ENCODE measurements at places on chromosomes 6 and 20.

DNA sequence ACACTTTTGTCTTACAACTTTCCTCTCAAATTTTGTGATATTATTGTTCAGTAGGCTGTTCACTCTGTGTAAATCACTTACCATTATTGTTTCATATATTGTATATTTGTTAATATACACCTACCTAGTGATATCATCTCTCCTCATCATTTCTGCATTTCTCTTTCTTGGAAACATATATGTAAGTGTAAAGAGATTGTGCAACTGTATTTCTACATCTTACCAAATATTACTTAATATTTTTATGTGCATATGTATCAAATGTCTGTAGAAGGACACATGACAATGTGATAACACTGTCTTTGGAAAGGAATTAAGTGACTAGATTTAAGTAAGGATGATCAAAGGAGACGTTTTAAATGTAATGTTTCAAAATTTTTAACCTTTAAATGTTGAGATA lies 30.2 kb downstream of the ZNF322 start:
- DNase-seq: no peak

DNA sequence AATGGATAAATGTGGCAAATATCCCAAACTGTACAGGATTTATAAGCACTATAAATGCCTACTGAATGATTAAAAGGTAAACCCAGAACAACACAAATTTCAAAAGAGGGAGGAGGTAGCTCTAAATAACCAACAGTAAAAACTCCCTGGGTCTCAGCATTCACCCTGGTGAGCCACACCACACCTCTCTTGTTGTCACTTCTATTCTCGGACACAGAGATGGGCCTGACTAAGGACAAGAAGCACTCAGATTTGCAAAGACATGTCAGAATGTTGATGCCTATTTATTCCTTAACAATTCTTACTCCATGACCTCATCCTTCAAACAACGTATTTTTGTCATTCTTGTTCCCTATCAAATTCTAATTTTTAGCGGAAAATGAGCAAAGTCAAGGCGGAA lies 14.7 kb downstream of the TNFRSF21 start:
- no peak for DNase-seq

- no peak for DNase-seq
These were observed 25.3 kb upstream of the GPR63 start for GRCh38 chr6:96862560-96862959.

- DNase-seq: no peak
These were observed 285.5 kb downstream of the KIF16B start for GRCh38 chr20:16287776-16288175.

- DNase-seq: no peak
These were observed 83.8 kb downstream of the SASH1 start for GRCh38 chr6:148426317-148426977.

DNA sequence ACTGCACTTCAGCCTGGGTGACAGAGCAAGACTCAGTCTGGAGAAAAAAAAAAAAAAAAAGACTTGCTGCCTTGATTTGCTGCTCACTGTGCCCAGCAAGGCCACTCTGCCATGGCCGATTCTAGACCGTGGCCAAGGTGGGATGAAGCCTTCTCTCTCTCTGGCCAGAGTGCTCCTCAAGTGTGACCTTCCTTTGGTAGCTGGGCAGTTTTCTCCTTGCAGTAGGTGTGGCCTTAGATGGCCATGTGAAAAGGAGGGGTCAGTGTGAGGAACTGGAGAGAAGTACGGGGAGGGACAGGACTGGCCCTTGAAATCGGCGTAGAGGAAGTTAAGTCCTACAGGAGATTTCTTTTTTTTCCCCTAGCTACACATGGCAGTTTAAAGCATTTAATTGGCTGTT lies 272.0 kb downstream of the ARID1B start:
- no peak for DNase-seq

- no peak for DNase-seq
These were observed 47.0 kb downstream of the DLL1 start for GRCh38 chr6:170243791-170244291.

DNA sequence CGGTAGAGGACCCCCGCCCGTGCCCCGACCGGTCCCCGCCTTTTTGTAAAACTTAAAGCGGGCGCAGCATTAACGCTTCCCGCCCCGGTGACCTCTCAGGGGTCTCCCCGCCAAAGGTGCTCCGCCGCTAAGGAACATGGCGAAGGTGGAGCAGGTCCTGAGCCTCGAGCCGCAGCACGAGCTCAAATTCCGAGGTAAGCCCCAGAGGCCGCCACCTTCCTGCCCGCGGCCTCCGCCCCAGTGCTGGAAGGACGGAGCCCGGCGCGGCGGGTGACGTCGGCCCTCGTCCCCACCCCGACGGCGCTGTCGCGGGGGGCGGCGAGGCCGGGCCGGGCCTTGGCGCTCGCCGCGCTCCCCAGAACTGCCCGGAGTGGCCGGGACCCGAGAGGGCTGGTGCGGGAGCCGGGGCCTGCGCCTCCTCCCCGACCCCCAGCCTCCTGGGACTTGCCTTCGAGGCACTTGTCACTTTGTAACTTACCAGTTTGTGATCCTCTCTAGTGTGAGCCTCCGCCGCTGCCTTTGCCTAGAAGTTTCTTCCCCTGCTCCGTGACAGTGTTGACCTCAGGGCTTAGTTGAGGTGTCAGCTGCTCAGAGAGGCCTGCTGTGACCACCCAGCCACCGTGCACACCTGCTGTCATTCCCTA lies 417 bp downstream of the VAPB start:
- DNase-seq: no peak

DNA sequence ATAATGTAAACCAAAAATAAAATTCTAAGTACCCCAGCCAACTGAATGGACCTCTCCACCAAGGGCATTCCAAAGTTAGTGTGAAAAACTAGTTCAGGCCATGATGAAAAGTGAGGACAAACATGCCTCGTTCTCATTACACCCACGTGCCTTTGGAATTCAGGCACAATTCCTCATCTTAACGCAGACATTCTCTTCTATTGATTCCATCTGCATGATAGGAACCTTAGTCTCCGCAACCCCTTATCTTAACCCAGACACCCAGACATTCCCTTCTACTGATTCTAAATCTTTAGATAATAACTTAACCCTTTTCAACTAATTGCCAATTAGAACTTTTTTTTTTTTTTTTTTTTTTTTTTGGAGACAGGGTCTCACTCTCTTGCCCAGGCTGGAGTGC lies 7.6 kb upstream of the SERPINB6 start:
- no peak for DNase-seq

DNA sequence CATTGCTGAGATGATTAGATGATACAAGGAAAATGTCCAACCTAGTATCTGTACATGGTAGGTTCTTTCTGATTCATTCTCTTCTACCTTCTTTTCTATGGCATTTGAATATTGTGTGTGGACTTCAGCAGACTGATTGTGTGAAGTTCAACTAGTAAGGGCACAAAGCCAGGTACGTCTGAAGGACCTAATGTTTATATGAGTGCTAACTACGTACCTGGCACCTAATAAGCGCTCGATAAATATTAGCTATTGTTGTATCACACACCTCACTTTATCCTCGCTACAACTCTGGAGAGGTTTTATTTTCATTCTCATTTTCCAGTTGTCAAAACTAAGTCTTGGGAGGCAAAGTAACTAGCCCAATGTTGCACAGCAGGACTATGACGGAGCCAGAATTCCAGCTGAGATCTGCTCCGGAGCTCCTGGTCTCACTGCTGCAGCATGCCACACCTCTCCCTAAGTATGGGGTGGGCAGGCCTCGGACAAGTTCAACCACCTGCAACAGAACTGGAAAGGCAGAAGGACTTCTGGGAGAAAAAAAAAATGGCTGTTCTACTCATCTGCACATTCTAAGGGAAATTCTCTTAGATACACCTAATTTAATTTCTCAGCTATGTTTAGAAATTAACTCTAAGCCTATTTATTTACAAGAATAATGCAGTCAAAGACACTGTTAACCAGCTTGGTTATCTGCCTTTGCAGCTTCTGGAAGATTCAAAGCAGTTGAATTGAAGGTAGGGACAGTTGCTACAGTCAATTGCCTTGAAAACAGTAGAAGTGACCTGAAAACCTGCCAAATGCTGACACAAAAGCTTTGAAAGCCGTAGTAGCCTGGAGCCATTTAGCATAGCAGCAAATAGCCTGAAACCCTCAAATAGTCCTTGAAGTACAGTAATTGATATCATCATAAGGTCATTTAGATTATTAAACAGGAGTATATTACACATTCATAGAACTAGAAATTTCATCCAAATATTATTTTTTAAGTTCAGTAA lies 165.0 kb downstream of the PDE7B start:
- no peak for DNase-seq

DNA sequence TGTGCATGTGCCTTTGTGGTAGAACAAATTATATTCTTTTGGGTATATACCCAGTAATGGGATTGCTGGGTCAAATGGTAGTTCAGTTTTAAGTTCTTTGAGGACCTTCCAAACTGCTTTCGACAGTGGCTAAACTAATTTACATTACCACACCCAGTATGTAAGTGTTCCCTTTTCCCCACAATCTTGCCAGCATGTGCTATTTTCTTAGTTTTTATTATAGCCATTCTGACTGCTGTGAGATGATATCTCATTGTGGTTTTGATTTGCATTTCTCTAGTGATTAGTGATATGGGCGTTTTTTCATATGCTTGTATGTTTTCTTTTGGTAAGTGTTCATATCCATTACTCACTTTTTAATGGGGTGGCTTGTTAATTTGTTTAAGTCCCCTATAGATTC lies 251.6 kb upstream of the DEFB112 start:
- no peak for DNase-seq

DNA sequence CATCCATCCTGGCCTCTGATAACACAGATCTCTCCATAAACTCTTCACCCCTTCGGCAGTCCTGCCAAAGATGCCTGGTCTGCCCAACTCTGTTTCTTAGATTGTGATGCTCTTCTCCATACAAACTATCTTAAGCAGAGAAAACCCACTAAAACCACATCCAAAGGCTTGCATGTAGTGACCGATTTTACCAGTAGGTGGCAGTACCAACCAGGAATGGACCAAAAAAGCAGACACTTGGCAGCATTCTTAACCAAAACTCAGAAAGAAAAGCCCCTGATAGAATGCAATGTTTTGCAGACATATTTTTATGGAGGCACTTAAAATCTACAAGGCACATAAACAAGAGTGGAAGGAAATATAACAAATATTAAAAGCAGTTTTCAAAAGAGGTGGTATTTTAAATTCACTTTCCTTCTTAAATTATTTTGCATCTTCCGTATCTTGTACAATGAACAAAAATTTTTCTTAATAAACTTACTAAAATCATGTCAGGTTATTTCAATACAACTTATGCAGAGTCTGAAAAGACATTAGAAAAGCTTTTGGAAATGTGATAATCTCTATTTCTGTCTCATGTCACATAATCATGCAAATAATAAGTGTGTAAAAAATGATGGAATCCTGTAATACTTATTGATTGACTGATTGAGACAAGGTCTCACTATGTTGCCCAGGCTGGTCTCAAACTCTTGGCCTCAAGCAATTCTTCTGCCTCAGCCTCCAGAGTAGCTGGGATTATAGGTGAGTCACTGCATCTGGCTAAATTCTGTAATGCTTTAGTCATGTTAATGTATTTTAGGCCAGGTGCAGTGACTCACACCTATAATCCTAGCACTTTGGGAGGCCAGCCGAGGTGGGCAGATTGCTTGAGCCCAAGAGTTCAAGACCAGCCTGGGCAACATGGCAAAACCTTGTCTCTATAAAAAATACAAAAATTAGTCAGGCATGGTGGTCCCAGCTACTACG lies 29.4 kb downstream of the LRP11 start:
- peak; percentile 27 for DNase-seq

GRCh38 chr6:1800845-1801244 lies 191.1 kb downstream of the FOXC1 start:
- no peak for DNase-seq

- DNase-seq: no peak
These were observed 2.1 kb upstream of the ESR1 start for GRCh38 chr6:151805286-151805840.

DNA sequence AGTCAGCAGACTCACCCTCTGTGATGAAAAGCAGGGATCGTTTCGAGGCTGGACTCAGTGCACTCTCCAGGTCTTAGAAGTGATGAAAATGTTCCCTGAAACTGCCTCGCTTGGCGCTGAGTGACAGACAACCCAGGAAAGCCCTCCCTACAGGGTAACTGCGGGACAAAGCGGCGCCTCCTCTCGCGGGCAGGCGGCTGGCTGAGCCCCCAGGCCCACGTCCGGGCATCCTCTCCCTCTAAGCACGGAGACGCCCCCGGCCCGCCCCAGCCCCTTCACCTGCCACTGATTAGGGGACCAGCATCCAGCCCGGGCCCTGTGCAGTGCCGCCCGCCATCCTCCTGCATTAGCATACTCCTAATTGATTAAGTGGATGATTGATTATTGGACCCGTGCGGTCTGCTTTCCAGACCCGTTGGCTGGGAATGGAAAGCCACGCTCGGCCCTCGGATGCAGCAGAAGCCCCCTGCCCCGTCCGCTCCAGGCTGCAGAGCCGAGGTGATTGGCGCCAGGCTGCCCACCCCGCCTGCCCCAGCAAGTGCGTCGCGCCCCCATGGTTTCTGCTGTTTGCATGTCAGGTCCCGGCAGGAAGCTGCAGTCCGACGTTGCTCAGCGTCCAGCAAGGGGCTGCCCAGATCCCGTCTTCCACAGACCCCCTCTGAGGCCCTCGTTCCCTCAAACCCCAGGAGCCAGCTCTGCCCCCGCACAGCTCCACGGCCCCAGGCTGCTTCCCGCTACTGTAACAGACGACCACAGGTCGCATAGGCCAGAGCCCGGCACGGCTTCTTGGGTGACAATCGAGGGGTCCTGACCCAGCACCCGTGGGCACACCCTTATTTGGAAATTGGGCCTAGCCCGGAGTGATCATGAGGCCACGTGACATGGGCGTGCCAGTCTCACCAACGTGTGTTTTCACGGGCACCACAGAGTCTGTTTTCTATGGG lies 131.6 kb downstream of the DLL1 start:
- DNase-seq: no peak

- no peak for DNase-seq
These were observed 49.7 kb downstream of the KLHL31 start for GRCh38 chr6:53615633-53616449.

GRCh38 chr6:159761129-159761872 lies 544 bp upstream of the ACAT2 start:
- DNase-seq: no peak

DNA sequence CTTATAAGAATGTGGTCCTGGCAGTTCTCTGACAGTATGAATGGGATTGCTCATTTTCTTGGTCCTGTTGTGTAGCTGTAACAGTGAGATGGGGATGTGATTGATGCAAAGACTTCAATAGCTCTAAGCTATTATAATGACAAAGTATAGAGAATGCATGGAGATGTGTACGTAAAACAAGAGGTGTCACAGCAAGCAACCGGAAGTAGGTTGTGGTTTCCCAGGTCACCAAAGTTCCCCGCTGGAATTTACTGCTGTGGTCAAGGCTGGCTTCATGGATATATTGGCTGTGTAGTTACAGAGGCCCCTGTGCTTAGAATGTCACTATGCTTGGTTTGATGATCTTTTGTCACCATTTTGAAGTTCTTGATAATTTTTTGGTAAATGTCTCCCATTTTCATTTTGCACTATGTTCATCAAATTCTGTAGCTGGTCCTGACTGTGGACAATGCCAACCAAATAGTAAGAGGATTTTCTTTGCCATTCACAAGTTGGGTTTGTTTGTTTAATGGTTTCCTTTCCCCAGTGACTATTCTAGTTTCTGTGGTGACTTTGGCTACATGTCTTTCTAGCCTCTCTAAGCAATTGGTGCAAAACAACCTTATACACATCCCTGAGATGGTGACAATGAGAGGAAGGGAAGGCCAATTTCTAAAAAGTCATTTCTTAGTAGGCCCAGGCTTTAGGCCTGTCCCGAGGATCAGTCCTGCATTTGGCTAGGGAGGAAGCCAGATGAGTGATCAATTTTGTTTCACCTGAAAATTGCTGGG lies 10.5 kb downstream of the DNAH8 start:
- DNase-seq: no peak

GRCh38 chr6:93177918-93178317 lies 241.4 kb downstream of the EPHA7 start:
- no peak for DNase-seq

GRCh38 chr6:39610221-39610620 lies 115.0 kb downstream of the KIF6 start:
- DNase-seq: no peak
